ENCODE measurements at places on chromosomes 7 and 10.

DNA sequence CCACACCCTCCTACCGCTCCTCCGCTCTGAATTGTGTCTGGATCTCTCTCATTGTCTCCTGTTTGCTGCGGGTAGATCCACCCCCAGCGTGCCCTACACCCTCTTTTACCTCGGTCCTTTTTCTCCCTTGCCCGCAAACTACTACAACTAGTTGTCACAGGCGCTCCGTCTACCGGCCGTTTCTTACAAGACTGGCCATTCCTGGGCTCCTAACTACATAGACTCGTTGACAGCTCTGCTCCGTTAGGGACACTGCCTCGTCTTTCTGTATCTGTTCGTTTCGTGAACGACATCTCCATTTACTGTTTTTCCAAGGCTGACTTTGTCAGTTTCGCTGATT is 786 bp downstream of the TAF3 start:
- no peak for DNase-seq

- no peak for DNase-seq
Observed at GRCh38 chr10:5282137-5282536, 82.6 kb upstream of the UCN3 start.

- DNase-seq: no peak
Observed at GRCh38 chr10:123083811-123084210, 52.0 kb upstream of the HMX3 start.

- DNase-seq: no peak
Observed at GRCh38 chr7:91330866-91331265, 66.6 kb downstream of the FZD1 start.

DNA sequence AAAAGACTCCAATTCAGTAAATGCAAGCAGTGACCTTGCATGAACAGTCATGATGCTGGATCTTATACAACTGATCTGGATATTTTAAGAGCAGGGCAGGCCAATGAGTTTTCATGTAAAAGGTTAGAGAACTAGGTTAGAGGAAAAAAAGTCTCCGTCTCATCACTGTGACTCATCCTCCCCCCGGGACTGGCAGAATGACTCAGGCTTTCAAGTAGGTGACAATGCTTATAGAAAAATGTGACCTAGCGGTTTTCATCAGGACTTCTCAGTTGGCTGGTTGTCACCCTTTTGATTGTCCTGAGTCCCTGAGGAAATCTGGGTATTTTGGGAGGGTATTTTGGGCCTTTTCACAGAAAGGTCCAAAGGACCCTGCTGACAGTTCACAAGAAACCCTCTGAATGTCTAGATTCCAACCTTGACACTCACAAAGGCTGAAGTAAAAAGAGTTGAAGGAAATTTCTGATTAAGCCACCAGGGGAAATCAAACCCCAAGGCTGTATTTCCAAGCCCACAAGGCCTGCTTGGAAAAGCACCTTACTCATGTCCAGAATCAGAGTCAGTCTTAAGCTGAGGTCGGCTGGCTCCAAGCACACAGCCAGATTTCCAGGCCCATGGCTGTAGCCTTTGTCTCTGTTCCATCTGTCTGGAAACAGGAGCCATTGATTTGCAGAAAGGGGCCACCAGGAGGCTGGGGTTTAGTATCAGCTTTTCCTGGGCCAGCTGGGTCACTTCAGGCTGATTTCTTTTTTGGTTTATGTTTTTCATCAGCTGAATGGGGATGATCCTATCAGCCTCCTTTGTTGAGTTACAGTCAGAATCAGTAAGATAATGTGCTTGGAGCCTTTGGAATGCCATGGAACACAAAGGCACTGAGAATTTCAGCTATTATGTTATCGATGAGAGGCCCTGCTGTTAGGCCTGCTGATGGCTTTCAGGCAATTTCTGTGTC is 226.4 kb upstream of the HABP2 start:
- DNase-seq: no peak

DNA sequence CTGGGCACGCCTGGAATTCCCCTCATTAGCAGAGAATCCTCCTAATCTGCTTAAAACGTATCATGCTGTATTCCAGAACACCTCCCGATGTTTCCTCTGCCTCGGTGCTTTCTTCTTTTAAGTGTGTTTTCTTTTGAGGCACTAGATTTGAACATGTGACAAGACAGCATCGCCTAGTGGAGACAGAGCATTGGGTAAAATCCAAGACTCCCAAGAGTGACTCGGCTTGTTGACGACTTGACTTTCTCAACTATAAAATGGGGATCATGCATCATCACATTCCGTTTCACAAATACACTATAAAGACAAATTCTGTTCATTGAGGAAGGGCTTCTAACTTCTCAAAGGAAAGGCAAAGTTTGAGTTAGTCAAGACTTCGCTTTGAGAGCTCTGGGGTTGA is 105.6 kb upstream of the RNF32 start:
- no peak for DNase-seq

DNA sequence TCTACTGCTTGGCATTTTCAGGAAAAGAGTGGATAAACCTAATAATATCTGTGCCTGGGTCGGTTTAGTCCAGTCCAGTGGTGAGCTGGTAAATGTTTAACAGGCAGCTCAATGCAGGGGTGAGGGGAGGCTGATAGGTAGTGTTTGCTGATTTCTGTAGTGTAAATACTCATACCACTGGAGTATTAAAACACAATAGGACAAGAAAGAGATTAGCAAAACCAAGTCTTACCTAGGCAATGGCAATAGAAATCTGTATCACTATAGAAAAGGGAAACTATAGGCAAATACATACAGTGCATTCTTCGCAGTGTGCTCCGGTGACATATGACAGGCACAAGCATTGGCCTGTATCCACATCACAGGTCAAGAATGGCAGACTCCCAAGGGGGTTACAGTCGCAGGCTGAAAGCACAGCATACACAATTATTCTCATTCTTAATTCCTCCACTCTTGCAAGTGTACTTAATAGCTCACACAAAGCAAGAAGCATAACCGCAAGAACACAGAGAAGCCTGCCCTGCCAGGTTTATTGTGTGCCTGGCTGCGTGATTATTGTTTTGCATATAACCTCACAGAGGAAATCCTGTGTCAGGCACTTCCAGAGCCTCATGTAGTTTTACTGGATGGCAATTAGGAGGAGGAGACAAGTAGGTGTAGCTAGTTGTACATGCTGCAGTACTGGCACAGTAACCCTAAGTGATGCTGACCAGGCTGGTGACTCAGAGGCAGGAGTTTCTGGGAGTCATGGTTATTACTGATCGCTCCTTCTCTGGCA is 35.0 kb downstream of the LAMB4 start:
- no peak for DNase-seq

GRCh38 chr7:47083476-47084250 is 498.2 kb downstream of the TNS3 start:
- DNase-seq: no peak
